ENCODE measurements at places on chromosomes 1 and 21.

DNA sequence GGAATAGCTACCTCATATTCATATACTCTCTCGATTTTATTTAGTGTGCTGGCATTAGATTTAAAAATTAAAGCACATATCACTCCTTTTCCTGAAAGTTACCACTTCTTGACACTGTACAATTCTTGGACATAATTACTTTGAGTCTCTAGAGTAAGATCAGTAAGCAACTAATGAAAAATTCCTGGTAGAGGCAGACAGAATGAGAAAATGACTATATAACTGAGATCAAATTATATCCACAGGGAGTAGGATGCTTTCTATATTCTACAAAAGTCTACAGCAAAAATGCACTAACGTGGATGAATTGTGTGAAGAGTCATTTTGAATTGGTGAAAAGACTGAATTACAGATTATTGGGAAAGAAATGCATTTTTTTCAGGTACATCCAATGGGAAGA, 445.7 kb downstream of the PTBP2 start:
- DNase-seq = no peak

DNA sequence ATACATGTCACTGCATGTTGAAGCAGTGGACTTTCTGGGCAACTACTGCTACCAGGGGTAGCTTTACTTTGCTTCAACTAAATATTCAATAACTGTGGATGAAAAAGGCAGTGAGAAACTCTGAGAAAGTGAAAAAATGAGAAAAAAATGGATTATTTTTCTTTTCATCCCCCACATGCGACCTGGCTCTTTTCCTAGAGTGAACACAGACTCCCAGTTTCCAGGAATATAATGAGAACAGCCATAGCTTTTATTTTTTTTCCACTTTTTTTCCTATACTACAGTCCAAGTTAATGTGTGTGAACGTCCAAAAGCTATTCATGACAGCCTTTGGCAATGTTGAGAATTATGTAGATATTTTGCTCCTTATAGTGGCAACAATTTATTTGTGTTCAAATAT, 230.4 kb downstream of the DNM3 start:
- no peak for DNase-seq

DNA sequence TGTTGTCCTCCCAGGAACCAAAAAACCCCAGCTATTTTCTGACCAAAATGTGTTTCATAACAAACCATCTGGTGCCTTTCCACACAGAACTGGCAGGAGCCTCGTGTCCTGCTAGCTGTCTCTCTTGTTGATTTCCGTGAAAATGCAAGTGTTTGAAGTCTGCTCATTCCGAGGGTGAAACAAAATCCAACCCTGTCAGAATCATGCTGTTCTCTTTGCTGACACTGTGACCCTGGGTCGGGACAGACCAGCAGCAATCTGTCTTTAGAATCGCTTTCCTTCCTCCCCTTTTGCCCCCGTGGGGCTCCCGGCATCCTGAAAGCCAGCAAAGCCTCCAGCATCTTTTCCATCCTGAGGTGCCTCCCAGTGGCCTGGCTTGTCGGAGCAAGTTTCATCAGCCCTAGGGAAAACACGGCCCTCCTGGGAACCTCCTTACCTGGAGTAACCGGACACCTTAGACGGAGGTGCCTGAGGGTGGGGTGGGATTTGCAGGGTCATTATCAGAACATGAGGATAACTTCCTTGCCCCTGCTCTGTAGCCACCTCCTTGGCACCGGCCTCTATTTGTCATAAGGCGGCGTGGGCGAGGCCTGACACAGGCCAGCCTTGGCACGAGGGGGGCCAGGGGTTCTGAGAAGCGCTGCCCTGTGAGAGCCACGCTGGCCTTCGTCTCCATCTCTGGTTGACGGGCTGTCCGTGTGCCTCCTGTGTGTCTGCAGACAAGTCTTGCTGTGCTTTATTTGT, 24.9 kb downstream of the LDLRAP1 start:
- DNase-seq = no peak

- no peak for DNase-seq
Measured at GRCh38 chr1:169899519-169900217, 6.0 kb upstream of the SCYL3 start.

- DNase-seq = no peak
Measured at GRCh38 chr1:216913976-216914375, 190.7 kb upstream of the ESRRG start.

DNA sequence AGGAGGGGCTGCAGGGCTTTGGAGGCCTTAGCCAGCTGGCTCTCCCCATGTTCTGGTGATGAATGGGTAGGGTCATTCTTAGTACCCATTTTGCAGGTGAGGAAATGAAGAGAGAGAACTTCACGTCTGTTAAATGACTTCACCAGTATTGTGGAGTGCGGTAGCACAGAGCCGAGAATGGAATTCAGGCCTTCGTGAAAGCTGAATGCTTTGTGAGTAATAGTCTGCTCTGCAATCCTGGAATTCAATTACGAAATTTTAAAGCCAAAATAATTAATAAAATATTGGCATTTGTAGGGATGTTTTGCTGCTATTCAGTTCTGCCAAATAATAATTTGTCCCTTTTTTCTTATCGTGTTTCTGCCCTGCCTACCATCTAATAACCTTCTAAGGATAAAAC, 197.7 kb downstream of the GREM2 start:
- DNase-seq = no peak

DNA sequence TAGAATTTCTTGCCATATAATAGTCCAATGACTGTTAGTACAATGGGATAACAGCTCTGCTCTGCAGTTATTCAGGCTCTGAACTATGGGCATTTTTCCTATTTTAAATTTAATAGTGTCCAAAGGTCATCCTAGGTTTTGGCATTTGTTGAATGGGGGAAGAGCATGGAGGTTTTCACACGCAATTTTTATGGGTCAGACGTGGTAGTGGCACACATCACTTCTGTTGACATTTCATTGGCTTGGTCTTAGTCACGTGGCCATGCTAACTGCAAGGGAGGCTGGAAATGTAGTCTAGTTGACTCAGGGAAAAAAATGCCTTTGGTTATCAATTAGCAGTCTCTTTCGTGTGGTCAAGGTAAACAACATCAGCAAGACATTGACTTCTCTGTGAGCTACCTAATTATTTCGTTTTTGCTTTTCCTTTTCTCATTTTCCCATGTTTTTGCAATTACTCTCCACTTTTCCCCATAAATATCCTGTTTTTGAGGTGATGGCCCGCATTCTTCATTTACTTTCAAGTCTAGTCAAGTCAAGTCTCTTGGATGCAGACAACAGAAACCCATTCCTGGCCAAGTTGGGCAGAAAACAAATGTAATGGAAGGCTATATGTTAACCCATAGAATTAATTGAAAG, 82.8 kb downstream of the DYRK1A start:
- DNase-seq = no peak

DNA sequence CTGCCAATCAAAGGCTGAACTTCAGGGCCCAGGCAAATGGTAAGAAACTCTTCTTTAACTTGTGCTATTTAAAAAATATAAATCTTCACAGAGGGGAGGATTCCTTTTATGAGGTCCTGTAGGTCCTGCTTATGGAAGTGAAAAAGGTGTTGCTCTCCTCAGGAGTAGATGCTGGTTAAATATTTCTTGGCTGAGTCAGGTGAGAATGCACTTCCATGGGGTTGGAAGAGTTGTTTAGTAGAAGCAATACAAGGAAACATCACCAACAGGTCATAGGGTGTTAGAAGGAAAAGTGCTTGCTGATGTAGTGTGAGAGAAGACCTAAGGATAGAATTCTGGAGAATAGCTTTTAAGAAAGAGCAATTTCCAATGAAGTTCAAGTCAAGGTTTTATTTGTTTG, 42.2 kb upstream of the ATP1A1 start:
- no peak for DNase-seq

DNA sequence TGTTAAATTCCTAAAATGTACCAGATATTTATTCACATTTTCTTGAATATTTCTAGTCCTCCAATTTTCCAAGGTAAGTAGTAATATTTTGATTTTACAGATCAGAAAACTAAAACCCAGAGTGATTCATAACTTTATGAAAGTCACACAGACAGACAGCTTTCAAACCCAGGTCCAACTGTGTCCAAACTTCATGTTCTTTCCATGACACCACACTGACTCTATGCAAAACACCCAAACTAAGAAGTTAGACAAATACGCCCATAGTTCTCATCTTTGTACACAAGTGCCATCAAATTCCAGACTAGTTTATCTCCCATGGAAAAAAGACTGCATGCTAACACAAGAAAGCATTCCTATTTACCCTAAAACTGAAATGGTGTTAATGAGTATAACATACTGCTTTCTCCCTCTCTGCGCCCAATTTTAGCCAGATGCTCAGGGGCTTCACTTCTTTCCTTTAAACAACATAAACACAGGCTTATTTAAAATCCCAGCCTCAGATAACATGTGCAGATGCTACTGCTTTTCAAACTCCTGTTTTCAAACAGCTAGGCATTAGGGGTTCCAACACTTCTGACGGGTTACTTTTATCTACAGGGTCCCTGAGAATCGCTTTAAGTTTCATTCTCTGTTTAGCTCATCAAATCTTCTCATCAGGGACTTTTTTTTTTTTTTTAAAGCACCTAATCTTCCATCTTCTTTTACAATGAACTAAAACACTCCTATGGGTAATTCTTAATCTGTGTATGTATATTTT, 44.6 kb downstream of the WASF2 start:
- peak; percentile 28 for DNase-seq
